DMS153 (cell line): ENCODE measurements at places on chromosomes 5 and 9.

DNA sequence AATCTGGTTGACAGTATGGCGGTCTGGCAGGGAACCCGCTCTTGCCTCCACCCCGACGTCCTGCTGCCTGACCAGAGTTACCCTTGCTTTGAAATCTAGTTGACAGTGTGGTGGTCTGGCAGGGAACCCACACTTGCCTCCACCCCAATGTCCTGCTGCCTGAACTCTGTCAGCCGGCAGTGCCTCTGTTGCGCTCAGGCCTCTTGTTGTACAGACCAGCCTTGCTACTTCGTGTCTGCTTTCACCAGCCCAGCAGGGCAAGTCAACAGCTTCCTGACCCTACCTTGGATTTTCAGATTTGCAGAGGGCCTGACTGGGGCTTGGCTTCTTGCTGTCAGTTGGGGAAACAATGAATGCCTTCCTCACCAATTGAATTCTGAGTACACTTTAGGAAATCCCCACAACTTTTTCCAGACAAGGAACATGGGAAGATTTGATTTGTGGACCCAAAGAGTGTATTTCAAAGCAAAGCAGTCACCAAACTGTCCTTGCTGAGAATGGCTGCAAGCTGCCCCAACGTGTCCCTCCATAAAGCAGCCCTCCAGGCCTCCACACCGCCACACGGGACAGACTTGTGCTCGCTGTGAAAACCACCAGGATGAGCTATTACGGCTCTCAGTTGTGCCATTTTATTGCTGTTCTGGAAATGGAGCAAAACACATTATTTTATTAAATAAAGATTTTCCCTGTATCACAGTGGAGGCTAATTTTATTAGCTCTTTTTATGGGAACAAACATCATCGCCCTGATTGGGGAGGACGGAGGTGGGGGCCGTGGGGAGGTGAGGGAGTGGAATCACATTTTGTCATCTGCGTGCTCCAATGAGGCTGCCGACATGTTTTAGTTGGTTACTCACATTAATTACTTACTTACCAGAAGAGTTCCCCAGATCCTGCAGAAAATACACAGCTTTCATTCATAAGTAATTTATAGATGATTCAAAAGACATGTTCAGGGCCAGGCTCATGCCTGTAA, 189.3 kb downstream of the AOPEP start:
- no peak for DNase-seq

GRCh38 chr5:100827481-100827889, 75.6 kb downstream of the ST8SIA4 start:
- peak; percentile 88 for DNase-seq

DNA sequence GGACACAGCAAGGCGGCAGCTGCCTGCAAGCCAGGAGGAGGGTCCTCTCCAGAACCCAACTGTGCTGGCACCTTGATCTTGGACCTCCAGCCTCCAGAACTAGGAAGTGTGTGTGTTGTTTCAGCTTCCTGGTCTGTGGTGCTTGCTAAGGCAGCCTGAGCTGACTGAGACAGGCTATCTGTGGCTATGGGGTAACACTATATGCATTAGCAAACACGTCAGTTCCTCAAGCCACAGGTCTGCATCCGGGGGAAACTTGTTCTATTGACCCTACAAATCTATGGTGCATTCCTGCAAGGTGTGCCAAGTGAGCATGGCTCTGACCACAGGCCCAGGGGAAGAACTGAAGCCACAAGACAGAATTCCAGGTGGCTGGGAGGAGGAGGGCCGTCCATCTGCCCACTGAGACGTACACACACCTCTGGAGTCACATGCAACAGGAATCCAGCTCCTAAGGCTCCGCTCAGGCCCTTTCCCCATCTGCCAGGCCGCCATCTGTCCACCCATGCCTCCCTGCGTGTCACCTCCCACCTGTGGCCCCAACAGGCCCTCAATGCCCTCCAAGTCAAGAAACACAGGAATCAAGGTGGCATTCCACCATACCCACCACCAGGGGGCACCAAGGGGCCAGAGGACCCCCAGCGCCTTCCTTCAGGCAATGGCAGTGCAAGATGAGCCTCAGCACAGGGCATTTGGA, 174.9 kb downstream of the ROR2 start:
- DNase-seq, result no peak

GRCh38 chr5:52668139-52668538, 119.6 kb upstream of the ITGA1 start:
- DNase-seq, result no peak

DNA sequence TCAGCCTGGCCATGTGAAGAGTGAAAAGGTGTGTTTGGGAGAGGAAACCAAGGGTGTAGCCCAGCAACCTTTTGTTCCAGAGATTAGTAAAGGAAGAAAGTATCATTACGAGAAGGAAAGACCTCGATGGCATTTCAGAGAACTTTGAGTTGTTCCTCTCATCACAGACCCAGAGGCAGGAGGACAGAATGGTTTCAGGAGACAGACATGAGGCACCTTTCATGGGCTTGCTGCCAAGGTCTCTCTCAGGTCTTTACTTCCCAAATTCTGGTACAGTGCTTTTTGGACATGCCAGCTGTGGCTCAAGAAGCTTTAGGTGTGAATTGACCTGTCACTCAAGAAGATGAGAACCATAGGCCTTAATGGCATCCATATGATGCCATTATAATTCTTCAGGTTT, 2.8 kb upstream of the MCC start:
- no peak for DNase-seq

DNA sequence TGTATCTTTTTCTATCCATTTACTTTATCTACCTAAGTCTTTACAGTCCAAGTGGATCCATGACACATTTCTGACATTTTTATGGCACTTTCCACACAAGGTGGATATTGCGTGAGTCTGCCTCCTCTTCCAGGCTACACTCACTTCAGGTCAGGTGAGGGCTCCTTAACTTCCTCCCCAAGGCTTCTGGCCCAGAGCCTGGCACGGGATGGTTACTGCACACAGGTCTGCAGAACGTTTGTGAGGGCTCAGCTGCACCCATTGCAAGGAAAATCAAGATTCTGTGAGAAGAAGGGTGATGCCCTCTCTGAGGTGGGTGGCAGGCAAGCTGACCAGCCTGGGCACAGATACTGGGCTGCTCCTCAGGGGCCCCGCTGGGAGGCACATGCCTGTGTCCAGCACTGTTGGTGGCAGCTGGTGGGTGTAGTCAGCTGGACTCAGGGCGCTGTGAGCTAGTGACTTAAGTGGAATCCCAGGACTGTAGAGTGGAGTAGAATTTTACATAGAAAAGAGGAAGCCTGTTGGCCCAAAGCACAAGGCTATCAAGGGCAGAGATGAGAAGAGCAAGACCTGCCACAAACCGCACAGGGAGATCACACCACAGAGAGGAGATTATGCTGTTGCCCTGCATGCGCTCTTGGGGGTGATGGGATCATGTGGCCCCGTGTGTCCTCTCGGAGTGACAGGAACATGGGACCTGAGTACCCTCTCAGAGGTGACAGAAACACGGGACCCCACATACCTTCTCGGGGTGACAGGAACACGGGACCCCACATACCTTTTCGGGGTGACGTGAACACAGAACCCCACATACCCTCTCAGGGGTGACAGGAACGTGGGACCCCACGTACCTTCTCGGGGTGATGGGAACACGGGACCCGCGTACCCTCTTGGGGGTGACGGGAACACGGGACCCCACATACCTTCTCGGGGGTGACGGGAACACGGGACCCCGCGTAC, 21.3 kb downstream of the AHRR start:
- DNase-seq, result no peak

DNA sequence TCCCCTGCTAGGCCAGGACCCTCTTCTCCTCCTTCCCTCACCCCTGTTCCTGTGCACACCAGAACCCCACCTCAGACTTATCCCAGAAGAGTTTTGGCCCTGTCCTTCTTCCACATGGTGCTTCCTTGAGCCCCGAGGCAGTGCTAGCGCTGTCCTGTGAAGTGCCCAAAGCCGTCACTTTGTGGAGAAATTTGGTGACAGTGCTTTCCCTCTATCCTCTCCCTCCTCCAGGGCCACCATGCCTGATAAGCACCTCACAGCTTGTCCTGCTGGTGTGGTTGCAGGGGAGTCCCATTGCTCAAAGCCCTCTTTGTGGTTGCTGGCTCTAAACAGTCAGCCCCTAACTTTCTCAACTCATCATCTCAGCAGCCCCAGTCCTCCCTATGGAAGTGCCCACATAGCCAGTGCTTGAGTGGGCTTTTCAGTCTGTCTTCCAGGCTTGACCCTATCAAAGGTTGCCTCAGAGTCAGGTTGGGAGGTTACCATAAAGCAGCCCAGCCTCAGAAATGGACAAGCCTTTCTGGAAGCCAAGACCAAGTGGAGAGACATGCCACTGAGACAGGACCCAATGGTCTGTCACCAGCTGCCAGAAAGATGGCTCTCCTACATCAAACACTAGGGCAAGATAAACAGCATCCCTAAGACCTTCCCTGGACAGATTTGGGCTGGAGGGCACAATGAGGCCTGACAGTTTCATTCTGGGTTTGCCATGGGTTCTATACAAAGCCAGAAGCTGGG, 18.0 kb downstream of the IGIP start:
- no peak for DNase-seq

GRCh38 chr9:110340306-110340705, 2.6 kb upstream of the TXNDC8 start:
- DNase-seq, result no peak

GRCh38 chr5:131357739-131358561, 94.1 kb downstream of the CDC42SE2 start:
- no peak for DNase-seq

DNA sequence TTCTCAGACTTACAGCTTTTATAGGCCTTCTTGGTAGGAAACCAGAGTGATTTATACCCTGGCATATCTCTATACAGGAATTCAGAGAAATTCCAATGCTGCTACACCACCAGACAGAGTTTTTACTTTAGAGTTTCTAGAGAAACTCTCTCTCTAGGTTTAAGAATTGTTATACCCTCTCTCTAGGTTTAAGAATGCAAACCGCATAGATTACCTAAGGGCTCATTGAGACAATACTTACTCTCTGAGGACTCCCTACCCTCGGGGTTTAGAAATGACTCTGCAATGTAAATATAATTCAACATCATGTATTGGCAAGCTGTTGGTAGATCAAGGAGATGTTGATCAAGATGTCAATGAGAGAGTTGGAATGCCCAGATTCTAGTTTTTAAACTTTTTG, 15.3 kb upstream of the ELAVL2 start:
- DNase-seq, result no peak

DNA sequence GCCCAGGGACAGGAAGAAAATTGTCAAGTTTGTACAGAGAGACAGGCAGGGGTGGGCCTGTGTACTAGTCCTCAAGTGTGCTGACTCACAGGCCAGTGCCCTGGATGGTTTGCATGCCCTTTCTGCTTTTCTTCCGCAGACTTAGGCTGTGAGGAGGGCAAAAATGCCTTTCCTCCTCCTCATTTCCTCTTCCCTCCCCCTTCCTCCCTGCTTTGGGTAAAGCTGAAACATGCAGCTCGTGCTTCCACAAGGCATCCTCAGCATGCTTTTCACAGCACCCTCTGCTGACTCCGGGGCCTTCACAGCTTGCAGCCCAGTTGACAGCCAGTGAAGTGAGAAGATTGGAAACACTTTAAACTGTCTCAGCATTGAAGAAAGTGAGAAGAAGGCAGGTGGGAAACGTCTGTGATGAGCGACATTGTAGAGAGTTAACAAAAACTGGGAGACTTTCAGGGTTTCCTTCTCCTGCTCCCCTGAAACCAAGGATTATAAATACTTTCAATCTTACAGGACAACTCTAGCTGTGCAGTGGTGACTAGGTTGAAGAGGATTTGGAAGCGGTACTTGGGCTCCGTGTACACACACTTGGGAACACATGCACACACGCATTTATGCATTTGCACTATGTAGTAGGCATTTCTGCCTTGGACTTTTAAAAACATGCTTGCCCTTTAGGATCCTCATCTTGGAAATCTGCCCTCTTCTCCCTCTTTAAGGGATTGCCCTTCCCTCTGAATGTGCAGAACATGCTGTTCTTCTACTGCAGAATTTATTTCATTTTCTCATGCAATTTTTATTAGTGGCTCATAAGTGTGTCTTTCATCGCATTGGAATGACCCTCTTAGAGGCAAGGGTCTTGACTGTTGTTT, 138.8 kb downstream of the GRIA1 start:
- DNase-seq, result no peak

- DNase-seq, result no peak
Measured at GRCh38 chr5:179766021-179766725, 27.6 kb upstream of the LTC4S start.

DNA sequence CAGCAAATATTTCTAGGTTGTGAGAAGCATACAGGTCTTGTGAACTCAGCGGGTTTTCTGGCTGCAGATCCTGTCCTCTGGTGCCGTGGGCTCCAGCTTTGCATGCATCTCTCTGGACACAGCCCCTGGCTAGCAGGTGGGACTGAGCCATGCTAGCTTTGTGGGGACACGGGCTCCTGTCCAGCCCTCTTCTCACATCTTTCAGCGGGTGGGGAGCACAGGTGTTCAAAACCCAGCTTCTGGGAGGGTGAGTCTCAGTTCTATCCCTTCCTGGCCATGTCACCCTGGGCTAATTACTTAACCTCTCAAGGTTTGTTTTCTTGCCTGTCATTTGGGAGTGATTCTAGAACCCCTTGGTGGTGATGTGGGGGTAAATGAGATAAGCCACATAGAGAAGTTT, 162.3 kb downstream of the ICE1 start:
- DNase-seq, result no peak

GRCh38 chr5:150131461-150131860, 24.2 kb downstream of the PDGFRB start:
- no peak for DNase-seq

DNA sequence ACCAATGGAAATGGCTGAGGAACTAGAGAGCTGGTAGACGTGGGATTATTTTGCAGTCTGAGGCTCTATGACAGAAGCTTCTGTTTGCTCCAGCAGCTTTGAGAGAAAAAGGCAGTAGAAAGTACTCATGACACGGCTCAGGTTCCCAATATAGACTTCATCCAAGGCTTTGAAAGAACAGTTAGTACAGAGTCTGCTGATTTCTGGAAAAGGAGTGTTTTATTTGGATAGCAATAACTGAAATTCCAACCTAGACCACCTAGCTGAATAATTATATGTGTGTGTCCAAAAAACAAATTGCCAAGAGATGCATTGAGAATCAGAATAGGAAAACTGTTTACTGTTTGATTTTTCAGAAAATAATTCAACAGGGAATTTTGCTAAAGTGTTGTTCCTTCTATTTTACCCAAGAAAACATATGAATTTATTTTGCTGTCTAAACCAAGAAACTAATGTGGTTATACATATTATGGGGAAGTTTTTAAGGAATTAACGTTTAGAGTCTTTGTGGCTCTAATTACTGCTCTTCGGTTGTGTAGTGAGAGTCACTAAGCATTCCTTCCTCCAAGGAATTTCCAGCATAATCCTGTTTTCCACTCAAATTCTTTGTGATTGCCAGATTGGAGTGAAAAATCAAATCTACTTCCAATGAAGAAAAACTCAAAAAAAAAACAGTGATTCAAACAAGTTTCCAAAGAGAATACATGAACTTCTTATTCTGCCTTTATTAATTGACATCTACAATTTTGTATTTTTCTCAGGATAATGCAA, 18.1 kb upstream of the MTX3 start:
- no peak for DNase-seq

GRCh38 chr5:9263656-9264055, 282.2 kb downstream of the SEMA5A start:
- DNase-seq, result no peak

GRCh38 chr5:123154886-123155445, 65.9 kb downstream of the PRDM6 start:
- no peak for DNase-seq
